ENCODE measurements at places on chromosomes 5 and 9.

DNA sequence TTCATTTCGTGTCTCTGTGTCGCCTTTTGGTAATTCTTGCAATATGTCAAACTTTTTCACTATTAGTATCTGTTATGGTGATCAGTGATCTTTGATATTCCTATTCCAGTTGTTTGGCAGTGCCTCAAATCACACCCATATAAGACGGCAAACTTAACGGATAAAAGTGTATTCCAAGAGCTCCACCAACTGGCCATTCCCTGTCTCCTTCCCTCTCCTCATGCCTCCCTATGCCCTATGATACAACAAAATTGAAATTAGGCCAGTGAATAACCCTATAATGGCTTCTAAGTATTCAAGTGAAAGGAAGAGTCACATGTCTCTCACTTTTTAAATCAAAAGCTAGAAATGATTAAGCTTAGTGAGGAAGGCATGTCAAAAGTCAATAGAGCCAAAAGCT lies 74.8 kb downstream of the CDK5RAP2 start:
- DNase-seq, result no peak

GRCh38 chr9:69936427-69936826 lies 107.2 kb upstream of the MAMDC2 start:
- no peak for DNase-seq

- no peak for DNase-seq
Observed at GRCh38 chr9:121271368-121272341, 3.7 kb downstream of the GSN start.

DNA sequence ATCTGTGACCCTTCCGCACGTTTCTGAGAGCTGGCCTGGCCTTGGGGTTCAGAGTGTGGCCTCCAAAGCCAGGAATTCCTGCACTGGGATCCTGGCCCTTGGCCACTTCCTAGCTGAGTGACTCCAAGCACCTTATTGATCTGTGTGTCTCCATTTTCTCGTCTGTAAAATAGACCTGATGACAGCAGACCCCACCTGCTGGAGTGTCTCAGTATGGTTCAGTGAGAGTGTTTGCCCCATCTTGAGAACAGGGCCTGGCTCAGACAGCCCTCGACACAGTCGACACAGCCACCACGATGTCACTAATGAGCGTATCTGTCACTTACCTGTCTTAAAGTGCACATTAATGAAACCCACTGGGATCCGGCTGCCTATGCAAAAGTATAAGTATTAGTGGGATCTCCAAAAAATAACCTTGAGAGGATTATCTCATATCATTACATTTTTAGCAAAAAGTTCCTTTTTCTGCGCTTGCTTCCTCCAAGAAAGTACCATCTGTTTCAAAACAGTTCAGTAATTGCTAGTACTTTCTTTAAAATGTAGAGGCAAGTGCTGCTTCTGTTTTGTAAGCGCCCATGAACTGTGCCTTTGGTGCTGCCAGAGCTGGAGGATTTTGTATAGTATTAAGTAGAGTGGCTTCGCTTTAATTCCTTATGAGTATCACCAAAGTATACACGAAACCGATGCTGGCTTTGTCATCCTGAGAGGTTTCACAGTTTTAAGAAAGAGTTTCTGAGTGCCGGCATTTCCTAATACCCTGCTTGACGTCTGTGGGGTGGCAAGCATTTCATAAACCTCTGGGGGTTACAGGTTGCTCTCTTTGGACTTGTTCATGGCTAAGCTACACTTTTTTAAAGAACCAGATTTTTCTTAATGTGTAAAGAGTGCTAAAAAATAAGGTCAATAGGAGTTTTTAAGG lies 31.7 kb downstream of the UBE2QL1 start:
- DNase-seq, result no peak

Measured in hypothalamus (tissue), 51 donors.